ENCODE measurements at places on chromosomes 3 and 15.
A peak's percentile ranks its signal among the peaks of the same experiment; 100 is the strongest.

GRCh38 chr15:45182996-45183395, 4.8 kb downstream of the SHF start:
- no peak for DNase-seq

GRCh38 chr3:134364061-134364935, 9.9 kb downstream of the AMOTL2 start:
- peak; percentile 94 for DNase-seq

GRCh38 chr3:194091141-194091540, 44.8 kb upstream of the HES1 start:
- peak; percentile 71 for DNase-seq

GRCh38 chr15:89627256-89627970, 27.9 kb downstream of the KIF7 start:
- DNase-seq: no peak

- DNase-seq: no peak
These were observed 1097.8 kb downstream of the NAALADL2 start for GRCh38 chr3:175956964-175957363.

GRCh38 chr15:88907111-88907510, 6.1 kb downstream of the MFGE8 start:
- no peak for DNase-seq

- DNase-seq: no peak
These were observed 44.2 kb downstream of the ZNF589 start for GRCh38 chr3:48285132-48285531.

GRCh38 chr15:69664572-69665571, 212.3 kb downstream of the RPLP1 start:
- DNase-seq: no peak

DNA sequence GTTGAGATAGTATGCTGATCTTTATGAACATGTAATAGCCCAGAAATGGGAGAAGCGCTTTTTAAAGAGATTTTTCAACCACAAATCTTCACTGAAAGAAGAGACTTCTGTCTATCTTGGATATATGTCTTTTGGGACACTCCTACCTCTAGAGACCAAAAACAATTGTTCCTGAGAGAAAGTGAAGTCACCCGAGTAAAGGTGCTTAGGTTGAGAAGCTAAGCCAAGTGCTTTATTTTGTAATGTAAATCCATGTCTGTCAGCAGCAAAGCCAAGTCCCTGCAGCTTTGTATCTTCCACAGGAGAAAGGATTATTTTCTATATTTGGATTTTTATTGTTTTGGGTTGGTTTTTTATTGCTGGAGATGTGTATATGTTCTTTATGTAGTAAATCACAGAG, 32.1 kb upstream of the B3GALNT1 start:
- no peak for DNase-seq

DNA sequence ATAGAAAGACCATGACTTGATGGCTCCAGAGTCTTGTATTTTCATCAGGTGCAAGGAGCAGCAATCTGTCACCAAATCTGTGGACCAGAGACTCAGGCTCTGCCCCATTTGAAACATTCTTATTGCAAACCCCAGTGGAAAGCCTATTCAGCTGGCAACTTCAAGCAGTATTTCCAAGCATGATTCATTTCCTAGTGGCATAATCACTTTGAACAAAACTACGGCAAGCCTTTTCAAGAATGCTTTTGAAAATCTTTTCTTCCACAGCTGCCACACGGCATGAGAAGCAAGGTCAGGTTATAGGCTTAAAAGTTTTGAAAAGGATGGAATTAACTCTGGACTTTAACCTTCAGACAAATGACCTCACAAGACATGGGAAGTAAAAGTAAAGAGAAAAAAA, 122.0 kb upstream of the BFSP2 start:
- no peak for DNase-seq

DNA sequence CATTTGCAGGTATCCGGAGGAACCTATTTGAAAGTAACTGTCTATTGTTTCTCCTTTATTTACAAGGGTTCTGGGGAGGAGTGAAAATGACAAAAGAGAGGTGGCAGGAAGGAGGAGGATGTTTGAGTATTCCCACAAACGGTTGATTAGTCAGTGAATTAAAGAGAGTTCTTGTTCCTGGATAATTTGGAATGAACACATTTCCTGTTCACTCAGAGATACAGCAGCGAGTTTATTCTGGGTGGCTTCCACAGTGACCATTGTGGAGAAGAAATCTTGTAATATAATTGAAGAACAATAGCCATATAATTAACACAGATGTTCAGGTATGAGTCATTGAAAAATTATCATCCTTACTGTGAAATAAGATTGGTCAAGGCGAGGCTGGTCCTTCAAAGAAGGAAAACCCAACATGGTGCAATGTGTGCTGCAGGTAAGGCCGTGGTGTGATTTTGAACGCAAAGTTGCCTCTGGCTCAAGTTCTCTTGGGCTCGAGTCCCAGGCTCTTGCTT, 77.3 kb downstream of the NFKBIZ start:
- DNase-seq: no peak

DNA sequence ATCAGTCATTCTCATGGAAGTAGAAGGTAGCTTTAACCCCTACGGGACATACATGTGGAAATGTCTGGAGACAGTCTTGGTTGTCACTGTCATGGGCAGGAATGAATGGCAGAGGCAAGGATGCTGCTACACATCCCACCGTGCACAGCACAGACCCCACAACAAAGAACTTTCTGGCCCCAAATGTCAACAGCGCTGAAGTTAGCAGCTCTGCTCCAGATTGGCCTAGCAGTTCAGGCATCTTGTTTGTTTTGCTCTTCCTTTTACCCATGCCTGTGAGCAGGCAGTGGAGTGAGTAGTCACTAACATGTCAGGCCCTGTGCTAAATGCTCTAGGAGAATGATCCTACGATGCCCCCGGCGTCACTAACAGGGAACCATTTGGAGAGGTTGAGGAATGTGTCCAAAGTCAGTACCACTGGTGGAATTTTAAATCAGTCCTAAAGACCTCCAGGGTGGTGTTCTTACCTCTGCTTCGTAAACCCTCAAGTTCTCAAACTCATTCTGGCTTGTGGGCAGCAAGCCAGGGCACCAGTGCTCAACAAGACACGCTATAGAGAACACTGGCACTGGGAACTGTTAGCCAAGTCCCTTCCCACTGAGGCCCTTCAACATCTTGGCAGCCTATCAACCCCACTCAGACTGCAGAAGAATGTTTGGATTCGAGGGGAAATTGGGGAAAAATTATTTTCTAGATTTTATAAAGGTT, 142.2 kb downstream of the FOXP1 start:
- DNase-seq: no peak
